ENCODE measurements at places on chromosomes 7 and 10.

DNA sequence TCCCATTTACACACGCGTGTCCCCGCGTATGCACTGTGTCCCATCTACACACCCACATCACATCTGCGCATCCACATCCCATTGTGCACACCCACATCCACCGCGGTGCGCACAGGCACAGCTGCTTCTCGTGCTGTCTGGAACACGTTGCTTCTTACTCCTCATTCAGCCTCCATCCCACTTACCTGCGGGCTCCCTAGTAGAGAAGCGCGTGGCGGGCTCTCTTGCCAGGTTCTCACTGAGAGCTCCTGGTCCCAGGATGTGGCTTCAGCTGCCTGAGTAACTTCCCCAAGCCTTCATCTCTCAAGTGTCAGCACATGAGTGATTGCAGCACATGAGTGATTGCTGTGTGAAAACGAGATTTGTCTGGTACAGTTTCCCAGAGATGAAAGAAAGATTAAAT is 117.8 kb downstream of the TRRAP start:
- no peak for DNase-seq

- DNase-seq, result no peak
These were observed 21.7 kb upstream of the PWWP2B start for GRCh38 chr10:132375116-132375794.

GRCh38 chr10:21359202-21359601 is 166.3 kb downstream of the SKIDA1 start:
- DNase-seq, result no peak

DNA sequence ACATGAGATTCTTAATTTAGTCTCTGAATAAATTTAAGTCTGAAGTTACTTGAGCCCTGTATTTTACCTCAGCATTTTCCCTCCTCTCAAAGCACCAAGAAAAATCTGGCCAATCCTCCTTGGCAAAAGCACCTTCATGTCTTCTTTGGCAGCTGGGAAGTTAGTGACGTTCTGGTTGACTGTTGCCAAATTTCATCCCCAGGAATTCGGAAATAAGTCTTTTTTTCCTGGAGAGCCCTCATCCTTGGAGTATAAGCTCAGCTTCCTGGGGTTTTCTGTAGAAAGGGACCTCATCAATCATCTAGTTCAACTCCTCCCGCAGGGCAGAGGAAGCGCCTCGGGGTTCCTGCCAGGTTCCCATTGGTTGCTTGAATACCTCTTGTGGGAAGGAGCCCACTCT is 377.6 kb downstream of the PHTF2 start:
- DNase-seq, result peak; percentile 20

GRCh38 chr10:68137171-68137570 is 27.9 kb downstream of the MYPN start:
- DNase-seq, result no peak

DNA sequence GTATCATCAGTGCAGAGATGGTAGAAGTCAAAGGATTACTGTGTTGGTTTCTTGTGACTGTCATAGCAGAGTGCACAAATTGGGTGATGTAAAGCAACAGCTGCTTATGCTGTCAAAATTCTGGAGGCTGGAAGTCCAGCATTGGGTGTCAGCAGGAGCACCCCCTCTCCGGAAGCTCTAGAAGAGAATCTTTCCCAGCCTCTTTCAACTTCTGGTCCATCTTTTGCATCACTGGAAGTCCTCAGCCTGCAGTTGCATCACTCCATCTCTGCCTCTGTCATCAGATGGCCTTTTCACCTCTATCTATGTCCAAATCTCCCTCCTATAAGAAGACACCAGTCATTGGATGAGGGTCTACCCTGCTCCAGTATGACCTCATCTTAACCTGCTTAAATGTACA is 35.8 kb upstream of the GALNTL5 start:
- DNase-seq, result no peak

DNA sequence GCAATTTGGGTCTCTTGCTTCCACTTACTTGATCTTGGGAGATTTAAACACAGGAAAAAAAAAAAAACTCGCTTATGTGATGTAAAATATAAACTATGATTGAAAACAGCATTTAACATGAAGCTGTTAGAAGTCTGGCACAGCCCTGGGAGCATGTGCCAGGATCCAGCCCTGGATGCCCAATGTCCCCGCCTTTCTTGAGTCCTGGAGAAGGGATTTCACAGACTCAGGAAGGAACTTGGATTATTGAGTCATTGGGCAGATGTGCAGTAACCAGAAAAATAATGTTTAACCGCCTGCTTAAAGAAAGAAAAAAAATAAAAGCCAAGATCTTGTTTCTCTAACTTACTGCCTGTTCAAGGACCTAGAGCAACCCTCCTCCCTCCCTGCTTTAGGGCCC is 3.7 kb upstream of the JCAD start:
- DNase-seq, result no peak

- no peak for DNase-seq
These were observed 150.9 kb upstream of the MEOX2 start for GRCh38 chr7:15837306-15837950.

DNA sequence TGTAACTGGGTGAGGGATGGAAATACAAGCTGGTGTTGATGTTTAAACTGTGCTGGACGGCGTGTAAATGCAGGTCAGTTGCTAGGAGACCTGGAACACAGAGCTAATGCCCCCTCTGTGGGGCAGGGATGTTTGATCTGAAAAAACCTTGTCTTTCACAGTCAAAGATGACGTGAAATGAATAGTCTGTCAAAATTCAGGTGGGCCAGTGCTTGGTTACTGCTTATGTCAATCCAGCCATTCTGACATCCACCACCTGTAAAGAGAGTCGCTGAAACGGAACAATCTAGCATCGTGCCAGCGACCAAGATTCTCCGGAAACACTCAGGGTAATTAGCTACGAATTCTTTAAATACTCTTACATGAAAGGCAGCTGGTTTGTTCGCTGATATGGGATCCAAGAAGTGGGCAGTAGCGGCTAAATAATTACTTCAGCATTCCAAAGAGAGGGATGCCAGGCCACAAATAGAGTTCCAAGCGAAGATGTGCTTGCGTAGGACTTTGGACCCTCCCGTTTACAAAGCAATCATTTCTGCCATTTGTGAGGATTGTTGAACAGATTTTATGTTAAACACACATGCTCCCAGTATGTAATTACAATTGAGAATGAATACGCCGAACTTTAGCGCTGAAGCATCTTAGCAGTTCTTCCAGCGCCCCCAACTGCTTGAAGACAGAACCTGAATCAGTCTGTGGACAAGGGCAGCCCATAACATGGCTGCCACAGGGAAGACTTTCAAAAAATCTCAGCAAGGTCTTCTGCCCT is 7.3 kb upstream of the ASB4 start:
- peak; percentile 40 for DNase-seq

DNA sequence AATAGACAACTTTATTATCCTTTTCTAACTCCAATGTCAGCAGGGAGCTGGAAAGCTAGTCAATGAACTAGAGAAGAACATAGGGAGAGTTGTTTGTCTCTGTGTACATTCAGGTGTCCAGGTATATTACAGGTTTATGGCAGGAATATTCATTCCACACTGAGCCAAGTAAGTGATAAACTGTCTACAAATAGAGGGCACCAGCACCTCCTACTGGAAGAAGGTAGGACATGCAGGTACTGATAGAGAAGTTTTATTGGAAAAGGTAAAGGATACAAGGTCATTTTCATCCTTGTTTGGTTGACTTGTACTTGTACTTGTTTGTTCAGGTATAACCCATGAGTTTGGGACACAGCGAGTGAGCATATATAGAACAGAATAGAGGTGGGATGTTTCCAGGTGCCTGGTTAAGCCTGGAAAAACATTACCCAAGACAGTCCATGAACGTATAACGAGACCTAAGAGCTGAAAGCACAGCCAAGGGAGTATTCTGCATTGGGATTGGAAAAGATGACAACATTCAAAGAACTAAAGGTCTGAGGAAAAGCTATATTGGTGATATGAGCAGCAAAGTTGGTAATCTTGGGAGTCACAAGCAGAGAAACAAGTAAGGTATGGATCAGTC is 61.4 kb upstream of the PPP1R3C start:
- no peak for DNase-seq

GRCh38 chr10:6086375-6087233 is 2.2 kb upstream of the RBM17 start:
- peak; percentile 92 for DNase-seq

DNA sequence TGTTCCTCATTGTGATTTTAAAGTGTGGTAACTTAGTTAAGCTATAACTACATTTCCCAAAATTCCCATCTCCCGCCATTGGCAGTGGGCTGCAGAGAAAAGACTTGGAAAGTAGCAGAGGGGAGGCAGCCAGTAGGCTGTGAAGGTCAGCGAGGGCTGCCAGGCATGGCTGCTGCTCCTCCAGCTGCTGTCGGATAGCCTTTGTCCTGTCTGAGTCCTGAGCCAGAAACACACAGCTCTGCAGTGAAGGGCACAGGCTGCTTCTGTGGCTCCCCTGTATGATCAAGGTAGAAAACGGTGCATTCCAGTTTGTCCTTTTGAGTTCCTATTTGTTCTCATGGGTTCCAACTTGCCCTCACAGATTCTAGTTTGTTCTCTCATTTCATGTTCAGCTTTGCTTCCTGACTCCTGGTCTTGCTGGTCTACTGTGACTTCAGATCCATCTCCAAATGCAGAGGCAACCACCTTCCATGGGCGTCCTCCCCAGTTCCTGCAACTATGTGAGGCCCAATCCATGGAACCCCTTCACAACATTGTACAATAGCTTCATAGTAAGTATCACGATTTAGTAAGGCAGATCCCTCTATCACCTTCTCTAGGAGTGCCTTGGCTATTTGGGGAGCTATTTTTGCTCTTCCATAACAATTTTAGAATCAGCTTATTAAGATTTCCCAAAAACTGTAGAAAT is 31.7 kb downstream of the SYPL1 start:
- no peak for DNase-seq

GRCh38 chr10:5362873-5363272 is 1.9 kb upstream of the UCN3 start:
- DNase-seq, result no peak

- peak; percentile 96 for DNase-seq
These were observed 3.7 kb upstream of the SPACDR start for GRCh38 chr7:100467638-100468373.

GRCh38 chr10:12484002-12484918 is 134.9 kb downstream of the CAMK1D start:
- no peak for DNase-seq

GRCh38 chr7:75718390-75719031 is 20.2 kb downstream of the HIP1 start:
- DNase-seq, result no peak

- no peak for DNase-seq
These were observed 330.9 kb upstream of the ZNF32 start for GRCh38 chr10:43979551-43979950.

DNA sequence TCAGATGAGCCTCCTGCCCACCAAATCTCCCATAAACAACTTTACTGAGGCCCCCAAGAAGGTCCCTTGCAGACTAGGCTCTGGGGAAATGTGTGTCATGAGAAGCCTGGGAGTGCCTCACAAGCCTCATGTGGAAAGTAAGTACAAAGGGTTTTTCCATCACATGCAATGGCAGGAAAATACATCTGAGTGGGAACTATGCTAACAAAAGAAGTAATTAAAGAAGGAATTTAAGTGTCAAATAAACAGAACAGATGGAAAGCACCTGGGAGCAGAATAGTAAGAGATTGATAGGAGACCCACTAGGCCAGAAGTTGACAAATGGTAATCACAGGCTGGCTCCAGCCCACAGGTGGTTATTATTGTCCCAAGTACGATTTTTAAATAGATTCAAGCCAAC is 20.5 kb downstream of the GSAP start:
- DNase-seq, result no peak

DNA sequence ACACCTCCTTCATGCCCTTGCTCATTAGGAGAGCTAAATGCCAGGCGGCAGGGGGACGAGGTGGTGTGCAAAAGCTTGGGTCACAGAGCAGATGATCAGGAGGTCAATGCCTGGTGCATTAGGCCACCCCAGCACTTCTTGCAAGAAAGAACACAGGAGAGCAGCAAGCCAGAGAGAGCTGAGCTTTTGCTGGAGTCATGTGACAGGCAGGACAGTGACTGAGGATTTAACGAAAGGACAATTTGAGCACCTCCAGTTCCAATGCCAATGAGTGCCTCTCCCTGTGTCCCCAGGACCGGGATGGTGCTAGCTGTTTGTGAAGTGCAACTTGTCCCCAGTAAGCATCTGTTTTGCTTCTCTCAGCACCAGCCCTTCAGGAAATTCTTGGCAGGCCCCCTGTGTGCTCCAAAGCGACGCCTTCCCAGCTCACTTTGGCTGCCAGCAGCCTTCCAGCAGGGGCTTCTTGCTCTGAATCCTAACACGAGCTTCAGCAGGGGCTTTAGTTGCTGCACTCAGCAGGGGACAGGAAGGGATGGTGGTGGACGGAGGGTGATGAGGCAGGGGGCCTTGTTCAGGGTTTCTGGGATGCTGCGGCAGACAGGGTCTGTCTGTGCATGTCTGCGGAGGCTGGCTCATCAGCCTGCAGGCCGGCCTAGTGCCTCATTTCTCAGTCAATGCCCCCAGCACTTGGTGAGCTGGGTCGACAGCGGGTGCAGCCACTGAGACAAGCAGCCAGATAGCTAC is 368.1 kb downstream of the RPS24 start:
- DNase-seq, result peak; percentile 63

- DNase-seq, result no peak
These were observed 23.4 kb upstream of the NME8 start for GRCh38 chr7:37825038-37825437.

DNA sequence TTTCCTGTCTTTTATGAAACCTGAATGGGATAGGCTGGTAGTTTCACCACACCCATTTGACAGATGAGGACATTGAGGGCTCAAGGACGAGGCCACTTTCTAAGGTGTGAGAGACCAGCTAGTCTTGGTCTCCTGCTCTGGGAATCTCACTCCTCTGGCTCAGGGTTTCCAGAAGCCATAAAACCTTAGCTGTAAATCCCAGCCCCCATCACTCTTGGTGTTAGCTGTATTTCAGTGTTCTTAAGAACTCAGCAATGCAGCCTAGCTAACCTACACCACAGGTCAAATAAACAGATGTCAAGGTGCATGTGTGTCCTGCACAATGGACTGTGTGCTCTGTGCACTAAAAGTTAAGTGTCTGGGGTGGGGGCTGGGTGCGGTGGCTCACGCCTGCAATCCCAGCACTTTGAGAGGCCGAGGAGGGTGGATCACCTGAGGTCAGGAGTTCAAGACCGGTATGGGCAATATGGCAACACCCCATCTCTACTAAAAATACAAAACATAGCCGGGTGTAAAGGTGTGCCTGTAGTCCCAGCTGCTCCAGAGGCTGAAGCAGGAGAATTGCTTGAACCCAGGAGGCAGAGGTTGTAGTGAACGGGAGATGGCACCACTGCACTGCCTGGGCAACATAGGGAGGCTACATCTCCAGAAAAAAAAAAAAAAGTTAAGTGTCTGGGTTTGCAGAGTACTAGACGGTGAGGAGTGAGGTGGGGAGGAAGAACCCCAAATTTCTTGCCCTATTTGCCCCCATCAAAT is 567 bp upstream of the EPO start:
- no peak for DNase-seq

GRCh38 chr10:42734536-42734935 is 48.1 kb upstream of the BMS1 start:
- no peak for DNase-seq

- peak; percentile 54 for DNase-seq
These were observed 12.0 kb downstream of the IFIT5 start for GRCh38 chr10:89426230-89426868.

All from midbrain (tissue), 1 donor.